ENCODE measurements at places on chromosomes 3 and 15.

GRCh38 chr3:150133293-150133692 lies 162.6 kb upstream of the PFN2 start:
- no peak for ATAC-seq

DNA sequence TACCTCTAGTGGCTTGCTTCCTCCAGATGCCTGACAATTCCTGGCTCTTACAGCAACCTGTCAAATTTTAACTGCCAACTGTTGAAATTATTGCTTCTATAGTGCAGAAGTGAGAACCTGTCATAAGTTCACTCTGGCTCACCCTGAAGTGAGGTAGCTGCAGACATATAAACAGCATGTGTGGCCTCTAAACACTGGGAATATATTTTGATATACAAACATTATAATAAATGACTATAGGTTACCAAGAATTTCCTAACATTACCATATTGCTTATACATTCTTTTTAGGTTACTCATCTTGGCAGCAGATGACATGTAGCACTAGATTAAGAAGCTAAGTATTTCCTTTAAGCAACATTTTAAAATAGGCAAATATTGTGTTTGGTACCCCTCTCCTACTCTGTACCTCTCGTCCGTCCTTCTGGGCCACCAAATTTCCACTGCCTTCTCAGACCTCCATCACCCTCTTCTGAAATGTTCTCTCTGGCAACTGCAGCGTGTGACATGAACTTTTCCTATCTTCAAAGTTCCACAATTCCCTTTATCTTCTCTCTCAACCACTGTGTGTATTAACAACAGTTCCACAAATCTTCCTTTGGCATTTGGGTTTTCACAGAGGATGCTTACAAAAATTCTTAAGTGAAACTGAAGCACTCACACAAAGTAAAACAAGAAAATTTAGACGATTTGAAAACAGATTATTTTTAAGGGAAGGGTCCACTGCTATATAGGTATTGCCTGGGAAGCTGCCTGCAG lies 15.3 kb upstream of the XXYLT1 start:
- ATAC-seq, result no peak

GRCh38 chr3:30112411-30112810 lies 494.0 kb upstream of the TGFBR2 start:
- ATAC-seq, result no peak

GRCh38 chr3:100438623-100438974 lies 37.3 kb downstream of the LNP1 start:
- no peak for ATAC-seq

DNA sequence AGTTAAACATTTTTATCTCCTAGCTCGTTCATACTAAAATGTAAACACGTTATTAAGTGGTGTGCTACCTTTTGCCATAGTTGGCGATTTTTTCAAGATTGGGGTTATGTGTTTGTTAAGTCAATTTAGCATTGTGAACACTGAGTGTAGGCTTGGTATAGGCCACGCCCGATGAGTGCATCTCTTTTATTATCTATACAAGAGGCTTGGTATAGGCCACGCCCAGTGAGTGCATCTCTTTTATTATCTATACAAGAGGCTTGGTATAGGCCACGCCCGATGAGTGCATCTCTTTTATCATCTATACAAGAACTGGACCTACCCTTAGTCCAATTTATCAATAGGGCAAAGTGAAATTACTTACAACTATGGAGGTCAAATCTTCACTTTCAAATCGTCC lies 70.4 kb downstream of the NIPA2 start:
- no peak for ATAC-seq

DNA sequence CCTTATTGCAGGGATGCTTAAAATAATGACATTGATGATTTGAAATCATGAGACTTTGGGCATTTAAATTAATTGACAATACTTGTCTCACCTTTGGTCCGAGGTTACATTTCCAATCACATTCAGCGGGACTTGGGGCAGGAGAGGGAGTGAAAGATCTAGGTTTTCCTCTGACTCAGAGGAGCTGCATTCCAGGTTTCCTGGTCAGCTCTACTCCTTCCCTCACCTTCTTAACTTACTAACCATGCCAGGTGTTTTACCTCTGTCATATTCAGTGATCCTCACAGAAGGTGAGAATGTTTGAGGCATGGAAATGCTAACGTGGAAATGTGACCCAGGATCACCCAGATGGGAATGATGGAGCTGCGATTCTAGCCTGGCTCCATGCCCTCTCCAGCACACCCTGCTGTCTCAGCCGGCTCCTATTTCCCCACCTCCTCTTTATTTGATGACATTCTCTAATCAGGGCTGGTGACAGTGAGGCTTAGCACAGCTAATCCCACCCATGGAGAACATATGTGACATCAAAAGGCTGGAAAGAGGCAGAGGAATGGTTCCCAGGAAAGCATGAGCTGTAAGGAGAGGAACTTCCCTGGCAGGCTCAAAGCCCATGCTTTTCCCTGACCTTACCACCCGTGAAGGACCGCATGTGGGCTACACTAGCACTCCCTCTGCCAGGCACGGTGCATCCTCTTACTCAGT lies 38.7 kb downstream of the THSD4 start:
- no peak for ATAC-seq
